ENCODE measurements at places on chromosomes 4 and X.

DNA sequence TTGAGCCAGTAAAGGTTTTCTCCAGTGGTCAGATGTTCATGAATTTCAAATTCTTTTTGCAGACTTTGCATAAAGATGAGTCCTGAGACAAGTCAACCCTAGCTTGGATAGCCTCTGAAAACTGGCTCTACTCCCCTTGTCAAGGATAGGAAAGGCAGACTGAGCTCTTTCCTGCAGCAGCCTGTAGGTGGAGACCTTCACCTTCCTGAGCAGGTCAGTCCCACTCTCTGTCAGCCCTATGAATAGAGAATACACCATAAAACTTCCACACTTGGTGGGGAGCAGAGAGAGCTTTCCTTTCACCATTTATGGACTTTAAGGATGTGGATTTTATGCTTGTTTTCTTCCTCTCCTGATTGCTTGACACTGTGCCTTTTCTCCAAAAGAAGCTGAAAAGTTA is 41.9 kb downstream of the PCDH19 start:
- DNase-seq, result peak; percentile 17

GRCh38 chr4:76196376-76196775 is 17.2 kb downstream of the SCARB2 start:
- DNase-seq, result no peak

DNA sequence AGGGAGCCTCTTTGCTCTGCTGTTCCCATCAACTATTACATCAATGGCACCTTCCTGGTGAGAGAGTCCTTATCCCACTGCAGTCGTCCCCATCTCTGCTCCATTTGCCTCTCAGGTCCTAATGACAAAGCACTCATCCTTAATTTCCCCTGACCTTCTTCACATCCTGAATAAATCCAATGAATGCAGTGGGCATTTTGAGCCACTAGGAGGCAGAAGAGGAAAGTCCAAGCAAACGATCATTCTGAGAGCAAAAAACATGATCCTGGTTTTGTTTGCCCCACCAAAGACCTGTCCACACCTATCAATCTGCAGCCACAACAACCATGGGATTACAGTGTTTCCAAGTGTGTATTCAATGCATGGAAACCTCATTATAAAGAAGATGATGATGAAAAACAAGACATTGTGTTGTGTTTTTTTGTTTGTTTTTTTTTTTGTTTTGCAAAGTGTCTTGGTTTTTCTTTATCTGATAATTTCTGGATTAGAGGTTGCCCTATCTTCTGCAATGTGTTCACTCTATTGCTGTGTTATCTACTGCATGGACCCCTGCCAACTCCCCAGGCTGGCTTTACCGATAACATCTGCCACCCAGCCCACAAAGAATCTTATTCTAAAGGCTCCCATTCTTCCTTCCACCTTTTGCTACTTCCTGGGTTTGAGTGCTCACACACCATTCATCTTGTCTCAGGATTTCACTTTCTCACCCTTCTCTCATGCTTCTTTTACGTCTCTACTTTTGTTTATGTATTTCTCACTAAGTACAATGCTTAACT is 207.2 kb downstream of the NLGN4X start:
- peak; percentile 6 for DNase-seq

- no peak for DNase-seq
Measured at GRCh38 chr4:54276641-54277430, 47.7 kb downstream of the PDGFRA start.

GRCh38 chr4:118113220-118113619 is 78.9 kb downstream of the NDST3 start:
- DNase-seq, result no peak
